GM04504 (cell line): ENCODE measurements at places on chromosomes 6 and 20.

GRCh38 chr20:50762435-50763220, 31.2 kb downstream of the PARD6B start:
- DNase-seq: no peak

GRCh38 chr6:16184129-16184528, 54.3 kb upstream of the GMPR start:
- DNase-seq: no peak

DNA sequence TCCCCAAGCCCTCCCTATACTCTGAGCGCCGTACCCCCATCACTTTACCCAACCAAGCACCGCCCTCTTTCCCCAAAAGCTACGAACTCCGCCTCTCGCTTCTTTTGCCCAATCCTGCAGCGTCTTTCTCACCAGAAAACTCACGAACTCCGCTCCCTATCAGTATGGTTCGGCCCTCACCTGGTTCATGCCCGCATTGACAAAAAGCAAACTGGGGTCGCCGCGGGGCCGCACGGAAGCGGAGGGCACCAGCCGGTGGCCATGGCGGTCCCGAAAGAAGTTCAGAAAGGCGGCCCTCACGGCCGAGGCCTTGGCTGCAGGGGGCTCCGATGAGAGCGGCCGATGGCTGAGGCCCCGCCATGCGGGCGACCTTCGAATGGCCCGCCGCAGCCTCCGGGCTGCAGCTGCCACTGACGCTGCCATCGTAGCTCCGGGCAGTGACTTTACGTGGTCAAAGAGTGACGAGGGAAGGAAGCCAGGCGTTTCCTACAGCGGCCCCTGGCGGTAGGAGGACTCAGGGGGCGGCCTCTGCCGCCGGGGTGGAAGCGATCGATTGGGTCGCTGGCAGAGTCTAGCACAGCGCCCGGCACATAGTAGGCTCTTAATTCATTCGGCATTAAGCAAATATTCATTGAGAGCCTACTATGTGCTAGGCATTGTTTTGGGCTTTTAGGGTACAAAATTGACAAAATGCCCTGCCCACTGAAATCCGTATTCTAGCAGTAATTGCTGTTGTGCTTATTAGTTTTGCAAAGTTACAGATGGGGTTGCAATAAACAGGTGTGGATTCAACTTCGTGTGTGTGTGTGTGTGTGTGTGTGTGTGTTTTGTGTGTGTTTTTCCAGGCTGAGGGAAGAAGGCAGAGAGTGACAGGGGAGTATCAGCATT, at the start of gene AARS2:
Gene AARS2 (minus strand): TSS at position 447 of the 888 bp plus-strand sequence. CDS start 24 bp downstream, at position 423.
- peak; percentile 66 for DNase-seq

- DNase-seq: no peak
Observed at GRCh38 chr20:40948465-40949267, 80.0 kb upstream of the TOP1 start.

- DNase-seq: no peak
Observed at GRCh38 chr20:33624399-33624798, 37.7 kb upstream of the C20orf144 start.

GRCh38 chr6:17204533-17204932, 76.6 kb upstream of the RBM24 start:
- DNase-seq: no peak

DNA sequence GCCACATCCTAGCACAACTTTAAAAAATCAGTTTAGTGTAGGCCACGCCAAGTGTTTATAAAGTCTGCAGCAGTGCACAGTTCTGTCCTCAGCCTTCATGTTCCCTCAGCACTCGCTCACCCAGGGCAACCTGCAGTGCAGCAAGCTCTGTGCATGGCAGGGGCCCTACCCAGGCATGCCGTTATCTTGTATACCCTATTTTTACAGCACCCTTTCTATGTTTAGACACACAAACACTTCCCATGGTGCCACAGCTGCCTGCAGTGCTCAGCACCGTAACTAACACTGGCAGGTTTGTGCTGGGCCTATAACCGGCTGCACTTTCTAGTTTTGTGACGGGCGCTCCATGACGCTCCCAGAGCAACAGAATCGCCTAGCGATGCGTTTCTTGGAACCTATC, 43.8 kb downstream of the ZBTB46 start:
- no peak for DNase-seq

DNA sequence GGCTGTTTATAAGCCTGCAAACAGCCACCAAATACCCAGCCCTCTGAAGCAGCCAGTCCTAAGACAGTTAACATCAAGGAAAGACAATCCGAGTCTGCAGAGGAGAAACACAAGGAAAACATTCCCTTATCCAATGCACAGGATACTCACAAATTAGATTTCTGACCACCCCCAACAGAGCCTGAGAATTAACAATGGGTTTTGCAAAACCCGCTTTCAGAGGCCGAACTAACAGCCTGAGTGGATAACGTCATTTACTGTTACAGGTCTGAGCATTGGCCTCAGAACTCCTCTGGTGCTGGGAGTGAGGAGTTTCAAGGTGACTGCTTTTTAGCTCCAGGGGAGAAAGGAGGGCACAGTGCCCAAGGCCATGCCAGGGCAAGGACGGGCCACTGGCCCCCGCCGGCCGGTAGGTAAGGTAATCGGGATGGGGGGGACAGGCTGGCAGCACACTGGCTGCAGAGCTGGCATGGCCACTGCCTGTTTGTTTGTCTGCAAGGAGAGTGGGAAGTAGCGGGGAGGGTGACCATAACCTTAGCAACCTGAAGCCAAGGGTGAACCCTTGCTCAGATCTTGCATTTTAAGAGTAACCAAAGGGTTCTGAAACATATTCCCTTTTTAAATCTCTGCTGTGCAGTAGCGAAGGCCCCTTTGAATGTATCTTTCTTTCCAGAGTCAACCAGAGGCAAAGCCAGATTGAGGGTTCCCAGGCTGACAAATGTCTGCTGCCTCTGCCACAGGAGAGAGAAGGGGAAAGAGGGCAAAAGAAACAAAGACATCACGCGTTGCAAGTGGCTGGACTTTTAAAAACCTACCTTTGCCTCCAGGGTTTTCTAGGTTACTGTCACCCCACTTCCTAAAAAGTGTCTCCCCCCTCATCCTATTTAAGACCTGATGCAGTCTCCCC, 3.9 kb downstream of the ZMYND8 start:
- no peak for DNase-seq

DNA sequence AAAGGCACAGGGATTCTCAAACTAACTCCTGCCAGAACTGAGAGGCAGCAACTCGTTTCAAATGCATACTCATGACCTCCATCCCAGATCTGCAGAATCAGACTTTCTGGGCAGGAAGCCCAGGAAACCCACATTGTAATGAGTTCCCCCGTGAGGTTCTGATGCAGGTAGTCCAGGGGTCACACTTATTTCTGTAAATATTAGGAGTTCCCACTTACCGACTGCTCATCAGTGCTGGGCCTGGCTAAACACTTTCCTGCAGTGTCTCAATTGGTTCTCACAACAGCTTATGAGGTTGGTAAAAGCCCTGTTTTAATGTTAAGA, 11.6 kb downstream of the DUSP15 start:
- no peak for DNase-seq

DNA sequence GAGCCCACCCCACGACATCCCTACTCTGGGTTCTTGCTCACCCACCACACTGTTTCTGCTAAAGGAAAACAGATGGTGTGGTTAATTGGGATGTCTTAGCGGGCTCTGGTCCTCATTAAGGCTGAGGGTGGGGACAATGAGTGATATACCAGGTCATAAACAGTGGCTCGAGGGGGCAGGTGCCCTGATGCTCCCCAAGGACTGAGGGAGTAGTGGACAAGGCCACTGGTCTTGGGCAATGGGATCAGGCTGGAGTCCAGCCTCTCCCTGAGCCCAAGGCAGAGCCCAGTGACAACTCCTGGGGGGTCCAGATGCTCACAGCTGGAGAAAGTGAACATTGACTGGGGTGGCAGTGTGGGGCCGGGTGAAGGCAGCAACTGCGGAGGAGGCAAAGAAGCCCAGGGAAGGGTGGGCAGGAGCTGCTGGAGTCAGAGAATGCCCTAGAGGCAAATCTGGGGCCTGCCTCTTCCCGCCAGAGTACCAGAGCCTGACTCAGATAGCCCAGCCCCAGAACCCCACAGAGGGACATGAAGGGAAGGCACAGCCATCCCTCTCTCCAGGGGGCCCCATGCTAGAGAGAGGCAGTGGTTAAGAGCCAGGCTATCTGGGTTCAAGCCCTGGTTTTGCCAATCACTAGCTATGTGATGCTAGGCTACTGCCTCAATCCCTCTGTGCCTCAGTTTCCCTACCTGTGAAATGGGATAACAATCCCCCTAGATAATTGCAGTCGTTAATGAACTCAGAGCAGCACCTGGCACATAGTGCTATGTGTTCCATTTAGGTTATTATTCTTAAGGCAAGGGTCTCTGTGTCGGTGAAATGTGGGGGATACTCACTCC, 72.3 kb downstream of the MRPL14 start:
- DNase-seq: no peak

GRCh38 chr20:36092398-36093024, 62.0 kb upstream of the EPB41L1 start:
- DNase-seq: no peak

DNA sequence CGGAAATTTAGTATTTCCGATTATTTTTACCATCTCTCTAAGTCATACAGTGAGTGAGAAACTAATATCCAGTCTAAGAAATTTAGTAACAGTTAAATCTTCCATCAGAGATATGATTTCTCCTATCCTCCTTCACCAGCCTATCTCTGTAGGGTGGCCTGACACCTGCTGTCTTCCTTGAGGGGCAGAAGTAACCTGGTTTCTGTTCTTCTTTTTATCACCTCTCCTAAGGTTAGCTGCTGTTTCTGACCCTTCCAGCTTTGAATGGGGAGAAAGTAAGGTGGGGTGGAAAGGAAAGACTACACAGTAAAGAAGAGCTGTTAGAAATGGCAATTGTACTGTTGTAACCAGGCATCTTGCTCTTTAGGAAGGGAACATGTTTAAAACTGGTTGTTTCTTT, 447.7 kb downstream of the PHF3 start:
- DNase-seq: no peak

GRCh38 chr20:8021541-8022269, 2.1 kb upstream of the TMX4 start:
- no peak for DNase-seq

- DNase-seq: no peak
Observed at GRCh38 chr6:15595461-15596173, 67.2 kb downstream of the DTNBP1 start.

DNA sequence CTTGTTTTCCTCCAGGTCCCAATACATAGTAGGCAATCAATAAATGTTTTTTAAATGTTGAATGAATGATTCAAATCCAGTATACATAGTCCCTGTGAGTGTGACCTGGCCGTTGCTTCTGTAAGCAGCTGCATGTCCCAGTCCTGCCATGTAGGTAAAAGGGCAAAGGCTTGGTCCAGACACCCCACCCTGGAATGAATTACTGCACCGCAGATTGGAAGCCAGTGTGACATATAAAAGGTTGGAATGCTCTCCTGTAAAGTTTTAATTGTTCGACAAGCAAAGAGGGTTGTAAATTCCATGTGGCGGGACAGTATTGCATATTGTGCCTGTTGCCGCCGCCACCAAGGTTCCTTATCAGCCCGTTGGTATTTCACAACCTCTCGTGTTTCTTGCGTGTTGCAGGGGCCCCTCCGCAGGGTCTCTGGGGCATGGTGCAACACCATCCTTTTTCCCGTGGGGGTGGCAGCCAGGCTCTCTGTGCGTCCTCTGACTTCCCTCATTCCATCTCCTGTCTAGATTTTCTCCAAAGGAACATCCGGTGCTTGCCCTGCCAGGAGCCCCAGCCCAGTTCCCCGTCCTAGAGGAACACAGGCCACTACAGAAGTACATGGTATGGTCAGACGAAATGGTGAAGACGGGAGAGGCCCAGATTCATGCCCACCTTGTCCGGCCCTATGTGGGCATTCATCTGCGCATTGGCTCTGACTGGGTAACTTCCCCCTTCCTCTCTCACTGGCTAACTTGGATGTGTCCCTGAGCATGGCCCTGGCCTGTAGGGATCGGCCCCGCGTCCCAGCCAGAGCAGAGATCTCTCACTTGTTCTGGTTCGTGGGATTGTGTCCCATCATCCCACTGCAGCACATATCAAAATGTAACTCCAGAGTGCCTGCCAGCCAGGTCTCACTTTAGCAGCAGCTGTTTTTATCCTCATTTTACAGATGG, 20.3 kb downstream of the POFUT1 start:
- DNase-seq: no peak

DNA sequence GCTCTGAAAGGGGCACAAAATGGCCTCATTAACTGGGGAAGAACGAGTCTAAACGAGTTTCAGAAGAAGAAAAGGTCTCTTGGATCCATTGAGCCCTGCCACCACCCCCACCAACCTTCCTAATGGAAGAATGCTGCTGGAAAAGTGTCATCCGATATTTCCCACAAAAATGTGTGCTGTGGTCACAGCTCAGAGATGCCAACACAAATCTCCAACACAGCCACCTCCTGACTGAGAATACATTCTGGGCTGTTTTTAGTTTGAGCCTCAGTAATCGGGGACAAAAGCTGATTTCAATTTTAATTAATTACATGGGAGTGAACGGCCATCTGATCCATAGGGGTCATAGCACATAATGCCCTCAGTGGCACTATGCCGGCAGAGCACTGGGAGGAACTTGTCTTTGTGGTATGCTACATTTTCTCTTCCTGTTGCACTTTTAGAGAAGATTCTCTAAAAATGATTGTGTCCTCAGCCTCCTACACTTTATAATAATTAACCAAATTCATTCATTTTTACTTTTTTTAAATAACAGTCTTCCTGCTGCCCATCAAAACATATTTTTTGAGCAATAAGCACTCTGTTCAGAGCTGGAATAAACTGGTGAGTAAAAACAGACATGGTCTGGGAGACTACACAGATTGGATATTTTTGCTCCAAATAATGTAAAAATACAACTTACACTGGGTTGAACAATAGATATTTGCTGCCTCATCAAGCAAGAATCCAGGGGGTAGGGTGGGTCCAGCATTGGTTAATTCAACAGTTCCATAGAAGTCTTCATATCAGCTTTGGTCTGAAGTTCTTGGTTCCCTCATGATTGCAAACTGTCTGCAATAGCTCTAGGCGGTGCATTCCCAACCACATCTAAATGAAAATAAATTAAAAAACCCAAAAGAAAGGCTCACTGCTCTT, 143.6 kb upstream of the TMEM170B start:
- no peak for DNase-seq

DNA sequence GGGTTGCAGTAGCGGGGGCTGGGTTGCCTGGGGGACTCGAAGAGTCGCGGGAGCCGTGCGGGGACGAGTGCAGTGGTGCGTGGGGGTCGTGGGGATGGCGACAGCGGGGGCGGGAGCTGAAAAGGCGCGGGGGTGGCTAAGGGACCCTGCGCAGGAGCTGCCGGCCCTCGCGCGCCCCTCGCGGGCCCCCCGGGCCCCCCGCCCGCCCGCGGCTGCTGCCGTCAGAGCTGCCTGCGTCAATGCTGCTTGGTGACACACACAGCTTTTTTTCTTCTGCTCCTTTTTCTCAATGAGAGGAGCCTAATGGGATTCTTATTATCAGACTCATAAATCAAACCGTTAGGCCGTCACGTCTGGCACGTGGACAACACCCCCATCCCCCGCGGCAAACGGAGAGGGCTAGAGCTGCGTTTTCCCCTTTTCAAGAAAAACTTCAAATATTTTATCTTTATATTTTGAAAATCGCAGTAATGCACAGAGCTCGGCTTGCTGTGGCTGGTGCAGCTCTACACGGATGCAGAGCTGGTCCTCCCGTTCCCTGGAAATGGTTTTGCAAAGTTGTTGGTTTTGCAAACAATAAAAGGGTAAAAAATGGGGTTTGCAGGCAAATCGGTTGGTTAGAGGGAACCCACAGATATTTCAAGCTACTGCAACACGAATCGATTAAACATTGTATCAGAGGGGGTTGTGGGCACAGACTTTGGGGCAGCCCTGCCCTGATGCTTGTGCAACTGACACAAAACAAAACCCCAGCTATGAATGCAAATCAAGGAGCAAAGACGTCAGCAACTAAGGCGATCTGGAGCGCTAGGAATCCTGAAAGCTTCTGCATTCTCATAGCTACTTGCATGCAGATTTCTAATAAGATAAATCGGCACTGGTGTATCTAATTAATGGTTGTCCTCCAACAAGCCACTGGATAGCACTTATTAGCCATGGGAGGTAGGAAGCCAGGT, 161.4 kb downstream of the TBXT start:
- DNase-seq: no peak
